ENCODE measurements at places on chromosomes 7 and 10.

DNA sequence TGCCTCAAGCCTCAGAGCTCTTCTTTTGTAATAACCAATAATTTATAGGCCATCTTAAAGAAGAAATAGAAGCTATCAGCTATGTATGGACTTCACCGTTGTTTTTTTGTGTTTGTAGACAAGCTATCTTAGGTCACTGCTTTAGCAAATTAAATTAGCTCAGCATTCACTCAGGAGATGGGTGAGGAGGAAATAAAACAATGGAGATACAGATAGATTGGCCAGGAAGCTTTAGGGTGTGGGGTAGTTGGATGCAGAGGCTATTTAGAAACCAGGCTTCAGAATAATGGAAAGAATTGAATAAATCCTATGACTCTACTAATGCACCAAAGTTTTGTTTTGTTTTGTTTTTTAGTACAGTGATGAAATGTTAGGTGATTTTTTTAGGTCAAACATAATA lies 66.1 kb downstream of the MDFIC start:
- no peak for DNase-seq

- DNase-seq, result no peak
These were observed 138.9 kb downstream of the BMPER start for GRCh38 chr7:34044306-34044643.

DNA sequence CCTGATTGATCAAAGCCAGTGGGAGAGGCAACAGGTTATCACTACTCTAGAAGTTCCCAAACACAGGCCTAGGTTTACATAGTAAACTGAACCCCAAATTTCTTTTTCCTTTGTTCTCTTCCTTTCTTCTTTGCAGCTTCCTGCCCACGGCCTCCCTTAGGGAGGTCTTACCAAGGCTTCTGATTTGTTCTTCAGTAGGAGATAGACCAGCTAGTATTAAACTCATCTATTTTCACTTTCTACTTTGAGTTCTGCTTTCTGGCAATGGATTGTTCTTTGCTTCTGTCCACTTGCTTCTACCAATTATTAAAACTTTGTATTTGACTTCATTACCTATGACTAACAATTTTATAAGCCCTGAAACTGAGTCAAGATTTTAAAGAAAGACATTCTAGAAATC lies 251.2 kb upstream of the FZD1 start:
- no peak for DNase-seq

DNA sequence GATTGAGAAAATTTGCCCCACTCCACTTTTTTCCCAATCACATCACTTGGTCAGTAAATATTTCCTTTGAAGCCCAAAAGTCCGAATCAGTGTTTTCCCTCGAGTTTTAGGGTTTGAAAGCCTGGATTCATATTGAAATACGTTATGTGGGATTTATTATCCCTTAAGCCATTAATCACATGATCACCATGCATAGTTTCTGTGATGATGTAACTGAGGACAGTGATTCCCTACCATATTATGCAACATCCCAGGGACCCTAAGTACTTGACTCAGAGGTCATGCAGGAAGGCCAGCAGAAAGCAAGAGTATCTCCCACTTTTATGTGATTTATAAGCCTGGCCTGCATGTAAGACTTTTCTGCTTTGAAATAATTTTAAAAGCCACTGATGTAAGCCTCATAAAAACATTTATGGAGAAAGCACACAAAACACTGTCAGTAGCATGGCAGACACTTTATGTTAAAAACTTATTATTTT lies 630.6 kb upstream of the ZWINT start:
- DNase-seq, result no peak

DNA sequence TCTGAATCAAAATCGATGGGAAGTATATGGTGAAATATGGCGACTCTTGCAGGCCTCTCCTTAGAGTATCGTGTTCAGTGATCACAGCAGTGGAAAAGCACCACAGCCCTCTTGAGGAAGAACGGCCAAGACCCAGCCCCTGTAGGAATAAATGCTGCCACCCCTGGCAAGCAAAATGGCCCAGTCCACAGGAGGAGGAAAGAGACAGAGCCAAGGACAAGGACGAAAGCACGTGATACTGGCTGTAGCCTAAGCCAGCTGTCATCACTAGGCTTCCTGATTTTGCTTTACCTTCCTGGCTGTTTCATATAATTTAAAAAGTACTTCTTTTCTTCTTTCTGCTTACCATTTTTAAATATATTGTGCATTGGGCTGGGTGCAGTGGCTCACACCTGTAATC lies 395.0 kb upstream of the SHH start:
- no peak for DNase-seq

DNA sequence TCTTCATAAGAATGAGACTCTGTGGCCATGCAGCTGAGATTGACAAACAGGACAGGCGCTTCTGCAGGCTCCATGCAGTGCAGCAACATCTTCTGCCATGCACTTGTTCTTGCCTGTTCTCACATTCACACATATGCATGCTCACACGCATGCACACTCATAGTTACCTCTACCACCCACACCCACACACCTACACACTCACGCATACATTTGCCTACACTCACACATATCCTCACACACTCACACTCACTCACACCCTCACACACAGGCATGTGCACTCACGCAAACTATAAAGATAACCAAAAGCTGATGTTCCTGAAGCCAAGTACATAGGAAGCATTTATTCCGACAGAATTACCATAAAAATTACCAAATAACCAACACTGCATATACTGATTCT lies 15.7 kb downstream of the GLI3 start:
- DNase-seq, result no peak

DNA sequence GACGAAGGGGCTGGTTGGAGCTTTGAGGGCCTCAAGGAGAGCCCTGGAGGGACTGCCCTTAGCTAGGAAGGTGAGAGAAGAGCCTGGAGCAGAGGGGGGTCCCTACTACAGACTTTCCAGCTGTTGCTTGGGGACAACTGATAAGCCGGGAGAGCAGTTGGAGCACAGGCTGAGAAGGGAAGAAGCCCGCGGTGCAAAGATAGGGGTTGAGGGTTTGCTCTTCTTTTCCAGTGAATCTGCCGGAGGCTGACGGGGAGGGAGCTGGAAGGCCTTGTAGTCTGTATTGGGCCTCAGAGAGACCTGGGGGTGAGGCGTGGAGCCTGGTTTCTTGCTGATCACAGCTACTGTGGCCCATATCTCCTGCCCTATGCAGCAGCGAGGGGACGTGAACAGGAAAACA lies 23.7 kb downstream of the CYP26A1 start:
- no peak for DNase-seq

- DNase-seq, result peak; percentile 14
These were observed 4.0 kb downstream of the VSIR start for GRCh38 chr10:71769279-71769823.

- no peak for DNase-seq
These were observed 97.4 kb downstream of the SVOPL start for GRCh38 chr7:138603549-138604318.

GRCh38 chr7:1537535-1538412 lies 7.3 kb downstream of the MAFK start:
- DNase-seq, result no peak

- no peak for DNase-seq
These were observed 46.1 kb downstream of the PAX2 start for GRCh38 chr10:100791369-100792058.

GRCh38 chr10:132812520-132812919 lies 26.6 kb upstream of the NKX6-2 start:
- no peak for DNase-seq

- no peak for DNase-seq
These were observed 3.4 kb downstream of the TNRC18 start for GRCh38 chr7:5420067-5420880.

GRCh38 chr7:141649865-141650634 lies 51.9 kb downstream of the DENND11 start:
- DNase-seq, result peak; percentile 53

- no peak for DNase-seq
These were observed 203.0 kb downstream of the CCSER2 start for GRCh38 chr10:84531396-84531795.

GRCh38 chr10:114767986-114768821 lies 53.4 kb upstream of the FHIP2A start:
- no peak for DNase-seq

GRCh38 chr7:140769852-140770251 lies 73.3 kb downstream of the NDUFB2 start:
- DNase-seq, result no peak

GRCh38 chr10:103748020-103748419 lies 107.4 kb downstream of the SH3PXD2A start:
- DNase-seq, result no peak

GRCh38 chr10:28624351-28624750 lies 53.0 kb upstream of the BAMBI start:
- DNase-seq, result no peak

- DNase-seq, result no peak
These were observed 196.2 kb downstream of the CDK14 start for GRCh38 chr7:90792301-90792700.

GRCh38 chr7:156792611-156793010 lies 100.4 kb downstream of the LMBR1 start:
- no peak for DNase-seq

- DNase-seq, result no peak
These were observed 4.9 kb upstream of the KAT6B start for GRCh38 chr10:74821501-74821900.

- DNase-seq, result no peak
These were observed 92.1 kb downstream of the GRB10 start for GRCh38 chr7:50690541-50691011.

GRCh38 chr7:88183051-88183450 lies 36.8 kb downstream of the SRI start:
- DNase-seq, result no peak

DNA sequence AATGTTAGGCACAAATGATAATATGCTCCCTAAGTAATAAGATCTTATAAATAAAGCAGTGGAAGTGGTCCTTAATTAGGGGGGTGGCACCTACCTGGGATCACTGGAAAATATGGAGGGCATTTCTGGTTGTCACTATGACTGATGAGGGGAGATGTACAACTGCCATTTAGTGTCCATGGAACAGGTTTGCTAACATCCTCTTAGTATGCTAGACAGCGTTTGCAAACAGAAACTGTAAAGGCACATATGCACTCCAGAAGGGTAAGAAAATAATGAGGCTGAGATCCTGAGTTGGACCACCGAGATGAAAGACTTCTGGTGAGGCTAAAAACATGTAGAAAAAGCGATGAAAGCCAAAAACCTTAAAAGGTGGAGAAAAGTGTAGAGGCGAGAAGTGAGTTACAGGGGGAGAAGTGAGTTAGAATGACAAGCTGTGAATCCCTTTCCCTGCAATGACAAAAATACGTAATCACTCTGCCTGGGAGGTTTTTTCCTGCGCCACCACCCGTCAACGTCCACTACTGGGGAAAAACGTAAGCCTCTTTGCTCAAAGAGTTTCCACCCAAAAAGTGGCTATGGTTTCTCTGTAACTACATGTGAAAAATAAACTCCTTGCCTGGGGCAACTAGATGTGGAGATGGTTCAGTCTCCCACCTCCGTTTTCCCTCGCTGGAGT lies 767 bp downstream of the KRIT1 start:
- peak; percentile 43 for DNase-seq

GRCh38 chr10:56349611-56350010 lies 11.4 kb downstream of the ZWINT start:
- DNase-seq, result no peak

DNA sequence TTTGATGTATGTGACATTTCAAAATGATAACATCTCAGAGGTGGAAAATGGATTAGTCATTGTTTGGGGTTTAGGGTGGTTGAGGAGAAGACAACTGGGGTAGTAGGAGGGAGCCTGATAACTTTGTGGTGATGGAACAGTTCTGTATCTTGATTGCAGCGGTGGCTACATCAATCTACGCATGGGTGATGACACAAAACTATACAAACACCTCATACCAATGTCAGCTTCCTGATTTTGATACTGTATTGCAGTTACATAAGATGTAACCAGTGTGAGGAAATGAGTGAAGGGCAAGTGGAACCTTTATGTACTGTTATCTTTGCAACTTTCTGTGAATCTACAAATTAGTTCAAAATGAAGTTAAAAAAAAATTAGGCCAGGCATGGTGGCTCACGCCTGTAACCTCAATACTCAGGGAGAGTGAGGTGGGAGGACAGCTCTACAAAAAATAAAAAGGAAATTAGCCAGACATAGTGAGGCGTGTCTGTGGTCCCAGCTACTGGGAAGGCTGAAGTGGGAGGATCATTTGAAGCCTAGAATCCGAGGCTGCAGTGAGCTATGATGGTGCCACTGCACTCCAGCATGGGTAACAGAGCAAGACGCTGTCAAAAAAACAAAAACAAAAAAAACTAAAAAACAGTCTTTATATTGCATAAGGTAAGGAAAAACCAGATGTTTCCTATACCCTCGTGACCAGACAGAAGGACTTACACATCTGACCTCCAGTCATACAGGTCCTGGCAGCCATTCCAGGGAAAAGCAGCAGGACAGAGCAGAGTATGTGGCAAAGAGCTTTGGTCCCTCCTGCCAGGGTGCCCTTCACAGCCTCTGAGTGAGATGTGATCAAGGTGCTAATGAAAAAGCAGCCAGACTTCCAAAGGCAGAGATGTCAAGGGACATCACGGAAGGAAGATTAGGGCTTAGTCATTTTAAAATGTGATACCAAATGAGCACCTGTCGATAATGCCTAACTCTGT lies 50.8 kb downstream of the CYTH3 start:
- peak; percentile 77 for DNase-seq

- no peak for DNase-seq
These were observed 82.4 kb upstream of the SDK1 start for GRCh38 chr7:3218411-3219225.

Data from AML-193 (cell line).